Spinal cord (tissue), 10 donors: ENCODE measurements at places on chromosomes 13 and 19. TPM values are rescaled to one million over a fixed set of nuclear protein-coding genes. Genes with fewer than 3 reads are reported as not detected.
A peak's percentile ranks its signal among the peaks of the same experiment; 100 is the strongest.

- no peak for DNase-seq
These were observed 750 bp upstream of the AMH start for GRCh38 chr19:2248136-2249009.

KIR3DL2 gene
- not detected for total RNA-seq

PSG1 gene
- not detected for total RNA-seq

PTPRH gene
- 4.5 TPM for total RNA-seq

DNA sequence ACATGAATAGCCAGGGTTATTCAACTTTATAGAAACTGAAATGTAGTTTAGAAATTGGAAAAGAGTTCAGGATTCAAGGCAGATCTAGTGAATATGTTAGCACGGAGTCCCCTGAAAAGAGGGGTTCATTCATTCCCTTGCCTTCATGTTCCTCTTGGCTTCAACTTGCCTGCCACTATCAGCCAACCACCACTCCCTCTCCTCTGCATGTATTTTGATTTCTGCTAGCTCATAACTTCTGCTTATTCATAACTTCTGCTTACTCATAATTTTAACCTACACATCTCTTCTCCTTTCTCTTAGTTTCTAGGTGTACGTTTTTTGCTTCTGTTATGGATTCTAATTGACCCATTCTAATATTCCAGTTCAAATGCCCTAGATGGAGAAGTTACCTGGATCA, 5.5 kb upstream of the SERTM1 start:
- DNase-seq, result no peak

OLFM2 gene
- 47.9 TPM for total RNA-seq

ABHD13 gene
- total RNA-seq, result 15.0 TPM

DNA sequence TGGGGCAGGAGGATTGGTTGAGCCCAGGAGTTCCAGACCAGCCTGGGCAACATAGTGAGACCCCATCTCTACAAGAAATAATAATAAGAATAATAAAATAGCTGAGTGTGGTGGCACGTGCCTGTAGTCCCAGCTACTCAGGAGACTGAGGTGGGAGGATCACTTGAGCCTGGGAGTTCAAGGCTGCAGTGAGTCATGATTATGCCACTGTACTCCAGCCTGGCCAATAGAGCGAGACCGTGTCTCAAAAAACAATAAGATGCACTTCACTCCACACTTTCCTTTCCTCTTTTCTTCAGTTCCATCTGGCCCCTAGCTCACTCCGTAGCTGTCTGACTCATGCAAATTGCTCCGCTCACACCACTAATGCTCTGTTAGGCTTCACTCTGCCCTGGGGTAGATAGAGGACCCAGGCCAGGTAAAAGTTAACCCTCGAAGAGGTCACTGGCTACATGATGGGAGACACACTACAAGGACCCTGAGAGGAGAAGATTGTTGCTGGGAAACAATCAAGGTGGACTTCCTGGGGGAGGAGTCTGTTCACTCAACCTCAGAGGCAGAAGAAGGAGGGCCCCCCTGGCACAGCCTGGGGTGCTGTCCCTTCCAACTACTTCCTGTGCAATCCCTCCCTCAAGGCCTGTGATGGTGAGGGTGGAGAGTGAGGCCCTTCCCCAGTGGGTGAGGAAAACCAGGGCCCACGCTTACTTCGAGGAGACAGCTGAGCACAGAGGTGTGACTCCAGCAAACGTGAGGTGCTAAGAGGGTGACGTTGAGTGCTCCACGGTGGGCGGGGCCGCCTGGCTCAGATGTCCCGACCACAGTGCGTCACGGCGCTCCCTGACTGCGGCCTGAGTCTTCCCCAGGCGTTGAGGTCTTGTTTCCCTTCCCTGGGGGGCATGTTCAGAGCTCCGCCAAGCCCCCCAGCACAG, 8.8 kb upstream of the TNFSF9 start:
- DNase-seq, result no peak

- DNase-seq, result no peak
These were observed 8.4 kb upstream of the COG3 start for GRCh38 chr13:45456196-45456972.

GRCh38 chr19:35438096-35438495, 10.0 kb upstream of the FFAR2 start:
- DNase-seq, result no peak

DNA sequence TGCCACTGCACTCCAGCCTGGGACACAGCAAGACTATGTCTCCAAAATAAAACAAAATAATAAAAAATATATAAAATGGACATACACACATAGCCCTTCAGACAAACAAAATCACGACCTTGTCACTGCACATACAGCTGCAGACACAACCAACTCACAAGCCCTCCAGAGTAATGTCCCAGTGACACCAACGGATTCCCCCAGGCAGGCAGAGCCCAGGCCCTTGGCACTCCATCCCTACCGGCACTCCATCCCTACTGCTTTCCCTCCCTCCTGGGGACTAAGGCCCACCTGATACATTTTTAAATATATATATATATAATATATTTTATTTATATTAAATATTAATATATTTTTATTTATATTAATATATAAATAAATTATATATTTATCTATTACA, 18.5 kb downstream of the ZNF101 start:
- DNase-seq, result no peak

DNA sequence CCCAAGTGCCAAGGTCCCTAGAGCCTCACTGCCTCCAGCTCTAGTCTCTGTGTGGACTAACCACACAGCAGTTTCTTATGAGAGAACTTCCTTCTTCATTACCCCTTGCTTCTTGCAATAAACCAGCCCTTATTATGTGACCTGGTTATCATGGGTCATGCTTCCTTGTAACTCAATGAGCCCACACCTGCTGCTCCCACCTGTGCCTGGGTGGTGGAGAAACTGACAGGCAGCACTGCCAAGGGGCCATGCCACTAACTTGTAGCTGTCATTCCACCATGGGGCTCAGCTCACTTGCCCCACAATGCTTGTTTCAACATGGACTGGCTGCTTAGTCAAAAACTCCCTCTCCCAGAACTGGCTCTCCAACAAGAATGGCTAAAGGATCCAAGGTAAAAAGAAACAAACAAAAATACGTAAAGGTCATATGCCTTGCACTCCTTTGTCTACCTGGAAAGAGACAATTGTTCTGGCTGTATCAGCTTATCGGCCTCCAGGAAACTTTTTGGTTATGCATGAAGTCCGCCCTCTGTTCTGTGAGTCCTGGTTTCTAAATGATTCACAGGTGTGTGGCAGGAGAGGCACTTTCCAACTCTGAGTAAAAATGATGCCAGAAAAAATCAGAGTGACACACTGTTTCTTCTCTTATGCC, 446.4 kb downstream of the COG6 start:
- DNase-seq, result no peak

DNA sequence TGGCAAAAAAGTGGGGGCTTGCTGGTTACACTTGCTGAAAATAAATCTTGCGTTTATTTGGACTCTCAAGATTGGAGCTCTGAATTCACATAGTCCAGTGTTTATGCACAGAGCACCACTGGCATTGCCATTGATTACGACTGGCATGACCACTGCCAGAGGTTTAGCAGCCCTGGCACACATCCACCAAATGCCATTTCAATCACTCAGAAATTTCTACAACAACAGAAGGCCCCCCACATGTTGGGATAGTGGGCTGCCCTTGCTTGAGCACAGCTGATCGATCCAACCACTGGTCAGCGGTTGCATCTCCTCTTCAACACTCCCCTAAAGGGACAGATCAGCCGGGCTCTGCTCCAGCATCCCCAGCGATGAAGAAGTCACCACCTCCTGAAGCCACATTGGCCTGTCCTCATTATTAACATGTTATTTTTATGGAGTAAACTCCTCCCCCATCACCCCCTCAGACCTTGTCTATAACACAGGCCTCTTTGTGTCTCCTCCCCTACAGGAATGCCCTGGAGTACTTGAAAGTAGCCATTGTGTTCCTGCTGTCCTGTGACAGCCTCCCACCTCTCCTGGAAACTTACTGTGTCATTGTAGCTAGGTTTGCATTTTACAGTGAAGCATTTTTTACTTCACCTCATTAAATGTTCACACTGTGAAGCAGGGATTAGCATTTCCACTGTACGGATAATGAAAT, 51.3 kb downstream of the CDADC1 start:
- no peak for DNase-seq

- no peak for DNase-seq
These were observed 9.3 kb downstream of the IRF2BP1 start for GRCh38 chr19:45876411-45877197.

- peak; percentile 43 for DNase-seq
These were observed 17.9 kb upstream of the ZNF175 start for GRCh38 chr19:51552996-51553725.

NLRP4 gene
- not detected for total RNA-seq

FCGBP gene
- 3.7 TPM for total RNA-seq

- DNase-seq, result no peak
These were observed 17.2 kb downstream of the BRD4 start for GRCh38 chr19:15315101-15315500.

CEBPA gene
- total RNA-seq, result 5.1 TPM

DNA sequence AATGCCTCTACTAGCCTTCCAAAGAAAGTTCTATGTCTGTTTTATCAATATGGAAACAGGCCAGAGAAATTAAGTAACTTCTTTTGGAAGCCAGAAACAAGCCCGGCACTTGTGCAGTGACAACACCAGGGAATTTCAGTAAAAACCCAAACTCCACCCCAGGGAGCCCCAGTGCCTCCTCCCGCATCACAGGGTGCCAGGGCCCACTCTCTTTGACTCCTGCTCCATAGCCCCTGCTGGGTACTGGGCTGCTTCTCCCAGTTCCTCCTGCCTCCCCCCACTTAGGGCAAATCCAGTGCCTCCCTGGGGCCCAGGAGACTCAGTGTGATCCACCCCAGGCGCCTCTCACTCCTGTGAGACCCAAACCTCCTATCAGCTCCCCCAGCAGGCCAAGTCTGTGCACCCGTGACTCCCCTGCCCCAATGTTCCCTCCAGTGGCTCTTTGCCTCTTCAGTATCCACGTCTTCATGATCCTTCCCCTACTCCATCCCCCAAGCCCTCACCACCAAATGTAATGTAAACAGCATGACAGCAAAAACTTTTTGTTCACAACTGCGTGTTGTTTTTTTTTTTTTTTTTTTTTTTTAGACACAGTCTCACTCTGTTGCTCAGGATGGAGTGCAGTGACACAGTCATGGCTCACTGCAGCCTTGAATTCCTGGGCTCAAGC, 2.3 kb upstream of the FFAR3 start:
- no peak for DNase-seq

GRCh38 chr19:41297628-41298347, 12.2 kb upstream of the CCDC97 start:
- no peak for DNase-seq

IZUMO4 gene
- total RNA-seq, result 14.9 TPM

DNA sequence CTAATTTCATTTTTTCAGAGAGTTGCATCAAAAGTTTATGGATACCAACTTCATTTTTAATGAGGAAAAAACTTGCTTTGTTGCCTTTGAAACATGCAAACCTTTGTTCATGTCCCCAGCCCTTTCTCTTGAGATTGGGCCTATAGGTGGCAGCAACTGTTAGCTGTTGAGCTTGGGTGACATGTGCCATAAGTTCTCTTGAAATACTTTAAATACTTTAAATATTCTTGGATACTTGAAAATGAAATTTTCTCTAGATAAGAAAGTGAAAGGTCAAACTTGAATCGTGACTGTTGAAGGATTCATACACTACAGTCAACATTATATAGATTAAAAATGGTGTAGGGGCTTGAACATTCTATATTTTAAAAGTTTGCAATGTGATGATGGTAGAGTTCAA, 294.9 kb downstream of the NDFIP2 start:
- DNase-seq, result peak; percentile 84

GRCh38 chr13:67857581-67858310, 627.6 kb upstream of the PCDH9 start:
- DNase-seq, result no peak

PNPLA6 gene
- total RNA-seq, result 47.8 TPM

DNA sequence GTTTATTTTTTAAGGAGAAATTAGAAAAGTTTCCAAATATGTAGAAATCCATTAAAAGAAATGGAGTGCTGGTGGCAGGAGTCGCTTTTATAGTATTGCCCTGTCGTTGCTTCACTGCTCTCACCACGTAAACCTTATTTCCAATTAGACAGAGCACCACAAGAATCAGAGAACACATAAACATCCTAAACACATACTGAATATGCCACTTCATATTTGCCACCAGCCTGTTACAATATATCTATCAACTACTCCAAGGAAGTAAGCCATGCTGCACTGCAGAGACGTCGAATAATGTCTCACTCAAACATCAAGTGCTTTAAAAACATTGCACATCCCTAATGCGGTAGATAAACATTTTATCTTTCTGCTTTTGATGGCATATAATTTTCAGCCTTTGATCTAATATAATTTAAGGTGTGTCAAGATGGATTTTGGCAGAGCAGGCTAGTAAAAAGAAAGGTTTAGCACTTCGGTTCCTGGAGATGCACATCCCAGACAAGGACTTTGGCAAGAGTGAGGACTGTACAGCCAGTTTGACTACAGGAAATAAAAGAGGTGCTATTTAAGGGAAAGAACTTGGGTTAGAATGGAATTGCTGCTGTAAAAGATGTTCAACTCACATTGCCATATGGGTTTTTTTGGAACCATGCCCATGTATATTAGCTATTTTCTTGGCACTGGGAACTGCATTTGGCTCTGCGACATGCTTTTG, 932.3 kb downstream of the EFNB2 start:
- DNase-seq, result no peak

ADGRE3 gene
- 1.1 TPM for total RNA-seq

DNA sequence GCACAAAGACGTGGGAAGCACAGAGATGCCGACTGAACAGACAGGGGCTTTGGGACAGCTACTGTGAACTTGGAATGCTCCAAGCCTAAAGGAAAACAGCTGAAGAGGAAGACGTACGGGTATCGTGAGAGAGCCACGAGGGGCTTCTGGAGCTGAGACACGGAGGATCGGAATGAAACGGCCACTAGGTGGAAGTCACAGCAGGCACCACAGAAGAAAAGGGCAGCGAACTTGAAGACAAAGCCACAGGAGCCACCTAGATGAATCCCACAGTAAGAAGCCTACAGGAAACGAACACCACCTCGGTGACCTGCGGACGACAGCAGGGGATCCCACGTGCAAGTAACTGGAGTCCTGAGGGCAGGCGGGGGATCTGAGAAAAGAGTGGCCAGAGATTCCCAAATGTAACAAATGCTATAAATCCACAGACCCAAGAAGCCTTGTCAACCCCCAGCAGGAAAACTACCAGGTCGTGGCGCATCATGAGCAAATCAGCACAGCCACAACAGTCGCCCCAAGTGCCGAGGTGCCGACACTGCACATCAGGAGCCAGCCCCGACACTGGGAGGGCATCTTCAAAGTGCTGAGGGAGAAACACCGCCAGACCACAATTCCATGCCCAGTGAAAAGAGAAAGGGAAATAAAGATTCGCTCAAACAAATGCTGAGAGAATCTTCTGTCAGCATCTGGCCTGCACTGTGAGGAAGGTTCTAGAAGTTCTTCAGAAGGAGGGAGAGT, 39.3 kb upstream of the ISYNA1 start:
- DNase-seq, result no peak
